ENCODE measurements at places on chromosomes 1 and 21.
A peak's percentile ranks its signal among the peaks of the same experiment; 100 is the strongest.

GRCh38 chr1:1123581-1124507, 8.0 kb upstream of the C1orf159 start:
- DNase-seq: no peak

- no peak for DNase-seq
These were observed 328.0 kb downstream of the NPHP4 start for GRCh38 chr1:5664081-5664768.

- no peak for DNase-seq
These were observed 192.8 kb downstream of the FCRL5 start for GRCh38 chr1:157359314-157360022.

DNA sequence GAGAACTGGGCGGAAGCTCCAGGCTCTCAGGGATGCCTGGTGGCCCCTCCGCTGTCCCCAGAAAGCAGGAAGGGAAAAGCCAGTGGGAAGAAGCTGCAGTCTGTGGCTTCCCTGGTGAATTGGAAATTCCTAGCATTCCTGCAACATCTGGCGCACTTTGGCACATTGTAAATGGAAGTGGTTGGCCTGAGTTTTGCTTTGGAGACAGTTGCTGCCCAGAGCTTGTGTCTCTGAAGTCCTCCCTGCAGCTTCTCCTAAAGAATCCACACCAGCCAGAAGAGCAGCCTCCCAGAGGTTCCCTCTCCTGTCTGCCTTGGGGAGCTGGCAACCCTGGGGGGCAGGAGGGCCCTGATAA, 48.2 kb downstream of the ARHGEF10L start:
- no peak for DNase-seq

DNA sequence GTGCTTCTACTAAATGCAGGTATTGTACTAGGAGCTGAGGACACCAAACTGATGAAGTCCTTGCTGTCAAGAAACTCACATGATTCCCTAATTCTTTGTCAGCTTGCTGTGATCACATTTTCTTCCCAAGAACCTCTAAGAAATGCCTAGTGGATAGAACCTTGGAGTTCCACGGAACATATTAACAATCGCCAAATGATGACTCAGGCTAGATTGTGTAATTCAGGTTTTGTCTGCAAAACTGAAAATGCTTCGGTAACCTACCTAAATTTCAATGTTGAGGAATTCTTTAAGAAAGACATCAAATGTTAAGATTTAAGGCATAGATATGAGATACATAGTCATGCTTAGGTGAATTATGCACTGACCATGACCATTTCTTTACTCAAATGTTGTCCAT, 1.7 kb upstream of the GADD45A start:
- no peak for DNase-seq

GRCh38 chr1:47571161-47571560, 133.3 kb downstream of the FOXD2 start:
- DNase-seq: no peak

DNA sequence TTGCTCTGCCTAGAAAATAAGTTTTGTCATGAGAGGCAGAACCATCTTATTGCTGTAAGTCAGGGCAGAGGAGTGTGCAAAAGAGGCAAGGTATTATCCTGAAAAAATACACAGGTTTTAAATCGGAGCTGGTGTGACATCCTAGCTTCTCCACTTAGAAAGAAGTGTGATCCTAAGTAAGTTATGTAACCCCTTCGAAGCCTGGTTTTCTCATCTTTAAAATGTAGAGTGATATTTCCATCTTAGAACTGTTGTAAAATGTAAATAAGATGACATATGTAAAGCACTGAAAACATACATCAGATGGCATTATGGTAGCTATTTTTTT, 65.1 kb downstream of the IER5 start:
- no peak for DNase-seq

DNA sequence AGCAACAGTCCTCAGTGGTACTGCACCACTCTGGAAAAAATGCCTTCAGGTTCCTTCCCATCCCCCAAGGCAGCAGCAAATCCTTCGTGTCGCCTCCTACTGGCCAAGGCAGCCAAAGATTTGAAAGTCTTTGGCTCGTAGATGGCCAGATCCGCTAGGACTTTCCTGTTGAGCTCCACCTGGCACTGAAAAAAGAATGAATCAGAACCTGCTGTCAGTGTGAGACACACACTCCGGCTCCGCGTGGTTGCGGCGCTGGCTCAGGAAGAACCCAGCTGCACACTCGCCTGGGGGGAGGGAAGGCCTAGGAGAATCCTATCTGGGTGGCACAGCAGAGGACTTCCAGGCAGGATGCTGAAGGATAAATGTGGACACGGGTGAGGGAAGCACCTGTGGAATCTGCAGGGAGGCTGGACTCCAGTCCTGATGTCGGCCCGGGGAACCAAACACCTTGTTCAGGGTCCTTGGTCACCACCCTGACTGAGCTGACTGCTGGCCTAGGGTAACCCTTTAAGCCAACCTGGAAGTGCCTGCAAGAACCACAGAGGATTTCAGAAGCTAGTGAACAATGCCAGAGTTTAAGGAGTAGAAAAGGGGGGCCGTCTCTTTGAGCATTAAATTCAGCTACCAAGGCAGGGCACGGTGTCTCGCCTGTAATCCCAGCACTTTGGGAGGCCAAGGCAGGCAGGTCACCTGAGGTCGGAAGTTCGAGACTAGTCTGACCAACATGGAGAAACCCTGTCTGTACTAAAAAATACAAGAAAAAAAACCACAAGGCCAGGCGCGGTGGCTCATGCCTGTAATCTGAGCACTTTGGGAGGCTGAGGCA, 3.2 kb upstream of the CCNL2 start:
- DNase-seq: no peak

DNA sequence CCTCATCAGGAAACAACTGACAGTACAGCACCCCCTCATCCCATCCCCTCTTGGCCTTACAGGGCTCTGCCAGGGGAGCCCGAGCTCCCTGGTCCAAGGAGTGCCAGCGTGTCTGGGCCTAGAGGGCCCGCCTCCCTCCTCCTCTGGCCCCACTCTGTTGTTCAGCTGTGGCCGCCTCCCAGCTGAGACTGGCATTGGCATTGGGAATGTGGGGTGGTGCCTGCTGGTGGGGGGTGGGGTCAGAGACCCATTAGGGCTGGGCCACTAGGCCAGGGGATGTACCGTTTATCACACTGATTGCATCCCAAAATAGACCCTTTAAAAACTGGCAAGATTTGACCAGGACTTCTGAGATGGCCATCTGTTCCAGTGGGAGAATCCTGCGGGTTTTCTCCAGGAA, 1.4 kb downstream of the LDLRAP1 start:
- peak; percentile 62 for DNase-seq

GRCh38 chr21:37548521-37548981, 182.0 kb downstream of the DYRK1A start:
- no peak for DNase-seq

GRCh38 chr1:225554216-225554812, 98.6 kb downstream of the ENAH start:
- peak; percentile 20 for DNase-seq

GRCh38 chr1:9909234-9910046, 629 bp downstream of the CTNNBIP1 start:
- DNase-seq: no peak

DNA sequence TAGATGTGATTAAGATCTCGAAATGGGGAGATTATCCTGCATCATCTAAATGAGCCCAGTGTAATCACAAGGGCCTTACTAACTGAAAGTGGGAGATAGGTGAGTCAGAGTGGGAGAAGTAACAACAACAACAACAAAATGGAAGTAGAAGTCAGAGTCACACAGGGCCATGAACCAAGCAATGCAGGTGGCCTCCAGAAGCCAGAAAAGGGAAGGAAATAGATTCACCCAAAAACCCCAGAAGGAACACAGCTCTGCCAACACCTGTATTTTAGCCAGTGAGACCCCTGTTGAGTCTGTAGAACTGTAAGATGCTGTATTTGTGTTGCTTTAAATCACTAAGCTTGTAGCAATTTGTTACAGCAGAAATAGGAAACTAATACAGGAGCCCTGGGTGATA, 4.1 kb downstream of the TAGLN2 start:
- no peak for DNase-seq
